Smooth muscle cell of the brain vasculature (primary cell): ENCODE measurements at places on chromosomes 6 and 20.

DNA sequence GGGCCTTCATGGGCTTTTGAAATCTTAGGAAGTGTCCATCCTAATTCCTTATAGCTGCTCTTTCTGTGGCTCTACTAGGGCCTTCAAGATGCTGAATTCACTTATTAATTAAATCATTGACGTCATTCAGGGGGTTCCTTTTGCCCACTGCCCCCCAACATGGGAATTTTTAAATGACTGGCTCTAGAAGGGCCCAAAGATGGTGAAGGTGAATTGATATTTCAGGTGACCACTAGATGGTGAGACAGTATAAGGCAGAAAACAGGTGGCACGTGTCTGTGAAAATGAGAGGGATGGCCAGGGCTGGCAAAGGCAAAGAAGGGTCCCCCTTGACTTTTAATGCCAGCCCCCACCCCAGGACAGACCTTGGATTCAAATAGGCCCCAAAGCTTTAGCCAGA lies 11.8 kb downstream of the GNAS start:
- DNase-seq, result no peak

DNA sequence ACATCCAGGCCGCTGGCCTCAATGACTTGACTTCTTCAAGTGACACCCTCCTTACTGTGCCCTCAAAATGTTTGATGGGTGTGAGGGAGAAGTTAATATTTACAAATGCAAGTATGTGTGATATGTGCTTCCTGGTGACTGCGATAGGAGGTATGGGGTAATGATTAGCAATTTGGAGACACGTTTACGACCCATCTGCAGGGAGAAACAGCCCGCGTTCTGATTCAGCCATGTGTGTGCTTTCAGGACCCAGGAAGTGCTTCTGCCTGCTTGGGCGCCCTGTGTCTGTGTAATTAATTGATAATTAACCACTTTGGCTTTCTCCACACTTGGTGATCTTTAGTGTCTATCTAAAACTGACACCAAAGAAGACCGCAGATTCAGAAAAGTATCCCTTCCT lies 25.0 kb downstream of the SIRPA start:
- no peak for DNase-seq

DNA sequence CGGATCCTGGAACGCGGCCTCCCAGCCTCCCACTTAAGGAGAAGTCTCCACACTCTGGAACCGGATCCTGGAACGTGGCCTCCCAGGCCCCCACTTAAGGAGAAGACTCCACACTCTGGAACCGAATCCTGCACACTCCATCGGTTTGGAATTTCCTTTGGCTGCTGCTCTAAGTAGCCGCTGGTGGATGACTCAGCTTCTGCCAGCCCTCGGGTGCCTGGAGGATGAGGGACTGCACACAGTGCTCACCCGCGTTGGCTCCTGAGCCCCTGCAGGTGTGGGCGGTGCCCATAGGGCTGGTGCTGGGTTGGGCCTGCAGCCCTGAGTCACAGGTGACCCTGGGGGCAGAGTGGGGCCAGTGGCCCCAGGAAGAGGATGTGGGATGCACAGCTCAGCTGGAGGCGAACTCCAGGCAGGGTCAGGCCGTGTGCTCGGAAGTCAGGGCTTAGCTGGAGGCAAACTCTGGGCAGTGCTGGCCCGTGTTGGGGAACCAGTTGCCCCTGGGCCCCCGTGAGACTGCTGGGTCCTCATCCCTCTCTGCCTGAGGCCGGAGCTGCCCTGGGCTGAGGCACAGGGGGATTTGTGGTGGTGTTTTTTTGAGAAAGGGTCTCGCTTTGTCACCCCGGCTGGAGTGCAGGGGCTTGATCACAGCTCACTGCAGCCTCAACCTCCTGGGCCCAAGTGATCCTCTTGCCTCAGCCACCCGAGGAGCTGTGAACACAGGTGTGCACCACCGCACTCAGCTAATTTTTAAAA lies 13.9 kb upstream of the TNFRSF6B start:
- DNase-seq, result peak; percentile 91

DNA sequence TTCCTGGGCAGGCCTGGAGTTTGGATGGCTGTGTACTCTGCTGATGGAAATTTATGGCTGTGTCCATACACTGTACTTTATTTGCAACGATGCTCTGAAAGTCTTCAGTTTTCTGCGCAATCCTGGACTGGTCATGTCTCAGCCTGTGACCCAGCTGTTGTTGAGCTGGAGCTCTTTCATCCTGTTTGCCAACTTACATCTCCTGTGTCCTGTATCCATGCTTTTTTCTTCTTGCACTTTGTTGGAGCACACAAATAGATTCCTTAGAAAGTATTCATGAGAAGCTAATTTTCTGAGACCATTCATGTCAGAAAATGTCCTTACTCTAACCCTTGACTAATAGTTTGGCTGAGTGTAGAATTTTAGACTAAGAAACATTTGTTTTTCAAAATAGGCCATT lies 251.2 kb downstream of the BCKDHB start:
- no peak for DNase-seq

GRCh38 chr20:51767867-51768758 lies at the start of gene ATP9A:
ATP9A (minus strand) TSS chr20:51768390; CDS start chr20:51768369, 21 bp downstream.
- DNase-seq, result no peak

- no peak for DNase-seq
Measured at GRCh38 chr20:3727401-3728021, 5.0 kb upstream of the HSPA12B start.

- no peak for DNase-seq
Measured at GRCh38 chr6:170368544-170368943, 62.0 kb downstream of the FAM120B start.

- no peak for DNase-seq
Measured at GRCh38 chr6:68704485-68704884, 69.4 kb downstream of the ADGRB3 start.

DNA sequence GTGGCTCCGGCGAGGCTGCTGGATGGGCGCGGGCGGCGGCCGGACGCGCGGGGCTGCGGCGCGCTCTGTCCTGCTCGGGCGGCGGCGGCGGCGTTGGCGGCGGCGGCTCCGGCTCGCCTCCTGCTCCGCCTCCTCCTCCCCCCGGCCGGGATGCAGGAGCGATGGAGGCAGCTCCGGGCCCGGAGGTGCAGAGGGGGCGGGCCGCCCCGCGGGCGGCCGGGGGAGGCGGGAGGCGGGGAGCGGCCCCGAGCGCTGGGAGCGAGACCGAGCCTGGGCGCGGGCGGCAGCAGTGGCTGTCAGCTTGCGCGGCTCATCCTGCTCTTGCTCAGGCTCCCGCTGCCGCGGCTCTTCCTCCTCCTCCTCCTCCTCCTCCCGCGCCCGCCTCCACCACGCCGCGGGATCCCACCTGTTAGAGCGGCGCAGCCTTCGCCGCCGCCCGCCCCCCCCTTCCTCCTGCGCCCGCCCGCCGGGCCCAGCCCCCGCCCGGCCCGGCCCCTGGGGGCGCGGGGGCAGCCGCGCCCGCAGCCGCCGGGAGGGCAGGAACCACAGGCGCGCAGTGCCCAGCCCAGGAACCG lies at the start of gene NOL4L:
Gene NOL4L, minus strand, starts transcription at position 323 of the 575 bp plus-strand sequence. CDS start 443 bp downstream, outside the sequence.
- no peak for DNase-seq

GRCh38 chr6:16134430-16134829 lies 5.5 kb downstream of the MYLIP start:
- DNase-seq, result no peak

GRCh38 chr6:2081155-2082138 lies 164.0 kb downstream of the GMDS start:
- no peak for DNase-seq

DNA sequence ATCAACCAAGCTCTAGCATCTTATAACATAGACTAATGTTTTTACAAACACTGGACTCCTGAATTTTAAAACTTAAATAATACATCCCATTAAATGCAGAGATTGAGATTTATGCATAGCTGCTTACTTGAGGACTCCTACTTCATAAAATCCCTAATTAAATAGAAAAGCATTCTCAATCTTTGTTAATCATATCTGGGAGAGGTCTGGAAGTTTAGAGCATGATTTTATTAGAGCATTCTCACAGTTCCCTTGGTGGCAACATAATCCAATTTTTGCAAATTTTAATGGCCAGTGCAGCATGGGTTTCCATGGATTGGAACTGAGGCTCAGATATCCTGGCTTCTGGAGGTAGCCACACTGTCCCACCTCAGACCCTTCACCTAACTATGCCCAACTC lies 19.5 kb downstream of the BTBD3 start:
- no peak for DNase-seq

DNA sequence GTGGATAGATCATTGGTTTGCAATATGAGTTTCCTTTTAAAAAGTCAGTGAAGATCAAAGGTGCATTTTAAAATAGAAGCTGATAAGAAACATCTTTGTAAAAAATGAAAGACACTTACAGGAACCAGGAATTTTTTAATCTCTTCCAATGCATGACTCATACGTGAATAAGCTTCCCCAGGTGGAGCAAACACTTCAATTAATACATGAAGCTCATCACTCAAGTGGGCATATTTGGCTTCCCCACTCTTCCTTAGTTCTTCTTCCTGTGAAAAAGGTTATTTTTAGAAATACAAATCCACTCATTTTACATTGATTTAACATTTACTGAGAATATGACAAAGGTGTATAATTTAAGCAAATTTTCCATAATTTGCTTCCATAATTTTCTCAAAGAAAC lies 308.1 kb downstream of the KHDRBS2 start:
- DNase-seq, result no peak

GRCh38 chr6:131635384-131636340 lies 1.4 kb upstream of the ENPP3 start:
- DNase-seq, result no peak

DNA sequence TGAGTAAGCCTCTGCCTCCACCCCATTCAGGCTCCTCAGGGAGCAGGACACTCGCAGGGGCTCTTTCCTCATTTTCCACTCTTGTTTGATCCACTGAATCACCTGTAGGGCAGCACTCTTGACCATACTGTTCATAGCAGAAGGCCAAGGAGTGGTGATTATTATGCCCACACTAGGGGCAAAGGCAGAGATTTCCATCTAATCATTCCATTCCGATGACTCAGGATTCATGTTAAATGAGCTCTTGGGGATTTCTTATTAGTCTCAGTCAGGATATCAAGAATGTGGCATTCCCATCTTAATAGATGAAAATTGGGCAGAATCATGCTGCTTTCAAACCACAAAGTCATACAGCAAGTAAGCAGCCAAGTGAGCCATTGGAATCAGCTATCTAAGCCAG lies 101.9 kb upstream of the MOCS1 start:
- no peak for DNase-seq

DNA sequence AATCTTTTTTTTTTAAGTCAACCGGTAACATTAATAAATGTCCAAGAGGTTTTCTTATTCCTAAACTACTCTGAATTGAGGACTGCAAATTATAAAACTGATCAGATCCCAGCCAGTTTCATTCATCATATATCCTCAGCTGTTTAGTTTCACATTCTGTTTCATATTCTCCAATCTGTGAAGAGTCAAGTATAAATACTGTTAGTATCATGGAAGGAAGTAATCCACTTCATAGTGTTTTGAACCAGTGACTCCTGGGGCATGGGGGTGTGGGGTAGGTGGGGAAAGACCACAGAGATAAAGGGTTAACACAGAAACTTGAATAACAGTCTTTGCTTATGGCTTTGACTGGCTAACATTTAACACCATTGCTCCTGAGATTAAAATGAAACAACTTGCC lies 69.9 kb downstream of the FYN start:
- DNase-seq, result no peak

- DNase-seq, result no peak
Measured at GRCh38 chr6:36361071-36361470, 24.4 kb upstream of the BNIP5 start.

GRCh38 chr6:136566007-136566487 lies 15.8 kb upstream of the MAP7 start:
- DNase-seq, result no peak

- DNase-seq, result no peak
Measured at GRCh38 chr6:82408952-82409431, 45.4 kb downstream of the TPBG start.

GRCh38 chr6:46279874-46280273 lies 109.1 kb upstream of the ENPP5 start:
- DNase-seq, result no peak

GRCh38 chr6:46190889-46191288 lies 20.1 kb upstream of the ENPP5 start:
- DNase-seq, result no peak

GRCh38 chr20:44849703-44850102 lies 35.8 kb upstream of the YWHAB start:
- no peak for DNase-seq

DNA sequence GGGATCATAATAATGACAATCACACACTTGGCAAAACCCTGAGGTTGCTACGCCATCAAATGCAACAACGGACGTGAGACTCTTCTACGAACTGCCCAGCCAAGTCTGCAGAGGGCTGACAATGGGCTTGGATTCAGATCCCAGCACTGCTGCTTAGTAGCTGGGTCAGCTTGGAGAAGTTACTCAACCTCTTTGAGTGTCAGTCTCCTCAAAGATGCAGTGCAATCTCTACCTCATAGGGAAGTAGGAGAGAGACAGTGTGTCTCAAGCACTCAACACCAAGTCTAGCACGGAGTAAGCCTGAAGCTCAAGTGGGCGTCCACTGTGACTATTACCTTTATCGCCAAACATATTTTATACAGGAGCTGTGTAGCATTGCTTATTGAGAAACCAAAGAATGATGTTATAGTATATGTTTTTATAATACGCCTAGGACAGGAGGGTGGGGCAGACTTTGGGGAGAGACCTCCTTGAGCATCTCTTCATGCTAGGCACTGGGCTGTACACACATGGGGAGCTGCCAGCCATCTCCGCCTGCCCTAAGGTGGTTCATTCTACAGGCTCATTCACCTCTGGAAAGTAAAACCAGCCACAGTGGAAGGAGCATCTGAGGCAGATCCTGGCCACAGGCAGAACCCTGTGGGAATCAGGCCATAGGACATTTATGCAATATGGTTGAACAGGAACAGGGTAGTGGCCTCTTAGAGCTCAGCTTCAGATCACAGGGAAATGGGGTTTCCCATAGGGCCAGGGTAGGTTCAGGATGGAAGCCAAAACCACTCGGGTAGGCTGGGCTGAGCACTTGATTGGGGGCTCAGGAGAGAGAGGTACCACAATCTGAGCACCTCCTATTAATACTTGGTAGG lies 160.2 kb downstream of the MRPL14 start:
- DNase-seq, result no peak

DNA sequence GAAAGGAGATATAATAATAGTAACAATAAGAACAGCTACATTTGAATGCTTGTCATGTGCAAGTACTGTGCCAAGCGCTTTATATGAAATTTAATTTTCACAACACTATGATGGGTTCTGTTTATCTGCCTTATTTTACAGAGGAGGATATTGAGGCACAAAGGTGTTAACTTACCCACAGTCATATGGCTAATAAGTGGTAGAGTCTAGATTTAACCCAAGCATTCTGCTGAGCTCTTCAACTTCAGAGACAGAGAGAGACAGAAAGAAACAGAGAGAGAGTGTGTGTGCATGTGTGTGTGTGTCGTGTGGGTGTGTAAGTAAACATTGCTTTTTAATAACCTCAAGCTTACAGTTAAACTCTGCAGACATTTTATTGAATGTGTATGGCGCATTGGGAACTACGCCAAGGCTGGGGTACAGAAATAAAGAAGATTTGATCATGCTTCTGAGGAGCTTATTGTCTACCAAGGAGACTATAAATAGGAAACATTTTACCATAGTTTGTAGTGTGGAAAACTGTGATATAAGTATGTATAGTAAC lies 12.9 kb downstream of the TBPL1 start:
- DNase-seq, result no peak

- DNase-seq, result no peak
Measured at GRCh38 chr6:127458817-127459216, 372 bp downstream of the KIAA0408 start.

- no peak for DNase-seq
Measured at GRCh38 chr6:15402406-15403045, 156.7 kb downstream of the JARID2 start.

GRCh38 chr6:153424719-153425400 lies 293.8 kb upstream of the RGS17 start:
- DNase-seq, result no peak

GRCh38 chr20:23623666-23624323 lies 14.0 kb downstream of the CST3 start:
- DNase-seq, result no peak

- no peak for DNase-seq
Measured at GRCh38 chr6:49730251-49730650, 13.9 kb downstream of the CRISP3 start.
